ENCODE measurements at places on chromosomes 4 and X. TPM values are rescaled to one million over a fixed set of nuclear protein-coding genes. Genes with fewer than 3 reads are reported as not detected.

FAM199X gene
- polyA plus RNA-seq, result 11.2 TPM

CTSO gene
- polyA plus RNA-seq, result 34.7 TPM

CFAP47 gene
- polyA plus RNA-seq, result not detected

TLR6 gene
- 0.83 TPM for polyA plus RNA-seq

MAGEA2B gene
- not detected for polyA plus RNA-seq

TNMD gene
- 228 TPM for polyA plus RNA-seq

CSAG2 gene
- polyA plus RNA-seq, result not detected

FRMD7 gene
- polyA plus RNA-seq, result 0.13 TPM

USP17L22 gene
- polyA plus RNA-seq, result not detected

OR13H1 gene
- polyA plus RNA-seq, result not detected

HERC6 gene
- 1.6 TPM for polyA plus RNA-seq

OTOP1 gene
- not detected for polyA plus RNA-seq

TMPRSS11A gene
- polyA plus RNA-seq, result not detected

CSTF2 gene
- polyA plus RNA-seq, result 11.1 TPM

ITGB1BP2 gene
- polyA plus RNA-seq, result 120 TPM

TKTL2 gene
- polyA plus RNA-seq, result not detected

CXorf65 gene
- 0.84 TPM for polyA plus RNA-seq
